ENCODE measurements at places on chromosomes 11 and 22.
A peak's percentile ranks its signal among the peaks of the same experiment; 100 is the strongest.

- no peak for DNase-seq
These were observed 281.0 kb upstream of the CTSC start for GRCh38 chr11:88618327-88619070.

DNA sequence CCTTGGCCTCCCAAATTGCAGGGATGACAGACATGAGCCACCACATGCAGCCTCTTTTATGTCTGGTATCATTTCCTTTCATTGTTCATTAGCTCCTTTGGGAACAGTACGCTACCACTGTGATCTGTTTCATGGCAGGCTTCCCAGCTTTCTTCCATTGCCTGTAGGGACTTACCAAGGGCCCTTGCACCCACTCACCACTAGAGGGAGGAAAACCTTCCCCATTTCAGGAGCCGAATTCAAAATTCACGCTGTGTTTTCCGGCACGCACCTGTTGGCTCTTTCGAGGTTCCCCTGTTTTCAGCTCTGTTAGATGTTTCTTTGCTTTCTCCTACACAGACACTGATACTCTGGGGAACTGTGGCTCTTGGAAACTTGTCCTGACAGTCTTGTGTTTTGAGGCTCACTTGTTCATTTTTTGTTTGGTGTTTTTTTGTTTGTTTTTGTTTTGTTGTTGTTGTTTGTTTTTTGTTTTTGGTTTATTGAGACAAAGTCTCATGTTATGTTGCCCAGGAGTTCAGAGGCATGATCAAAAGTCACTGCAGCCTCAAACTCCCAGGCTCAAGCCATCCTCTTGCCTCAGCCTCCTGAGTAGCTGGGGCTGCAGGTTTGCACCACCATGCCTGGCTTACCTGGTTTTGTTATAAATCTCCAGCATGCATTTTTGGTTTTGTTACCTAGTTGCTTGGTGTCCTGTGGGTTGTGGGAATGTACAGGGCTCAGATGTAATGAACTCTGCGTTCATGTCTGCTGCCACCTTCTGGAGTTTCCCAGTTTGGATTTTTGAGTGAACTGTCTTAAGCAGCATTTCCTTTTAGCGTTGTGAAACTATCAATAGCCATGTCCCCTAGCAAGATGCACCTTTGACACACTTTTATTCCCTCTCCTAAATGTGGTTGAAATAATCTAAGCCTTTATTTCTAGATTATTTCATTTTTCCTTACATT lies 2.3 kb downstream of the KRTAP5-11 start:
- DNase-seq: peak; percentile 51

DNA sequence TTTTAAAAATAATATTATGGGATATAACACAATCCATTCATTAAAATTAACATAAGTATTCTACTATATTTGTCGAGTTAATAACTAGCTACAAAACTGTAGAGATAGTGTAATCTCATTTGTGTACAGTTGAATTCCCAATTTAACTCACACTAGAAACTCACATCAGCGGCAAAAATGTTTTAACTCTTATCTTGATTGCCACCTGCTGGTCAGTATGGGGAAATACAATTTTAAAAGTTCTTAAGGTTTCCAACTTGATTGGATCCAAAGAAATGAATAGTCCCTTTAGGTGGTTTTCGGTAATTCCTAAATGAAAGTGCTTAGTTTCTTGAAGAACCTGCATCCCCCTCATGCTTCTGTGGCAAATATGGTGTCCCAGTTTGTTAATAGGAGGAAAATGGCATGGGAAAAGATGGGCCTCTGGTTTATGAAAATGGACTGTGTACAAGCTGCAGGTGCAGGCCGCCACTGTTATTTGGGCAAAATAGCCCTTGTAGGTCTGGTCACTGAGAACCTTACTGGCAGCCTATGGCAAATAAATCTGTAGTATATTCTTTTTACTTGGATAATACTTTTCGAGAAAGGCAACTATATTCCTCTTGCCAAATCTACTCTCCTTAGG lies 33.7 kb upstream of the SLC17A6 start:
- peak; percentile 72 for DNase-seq

- no peak for DNase-seq
These were observed 555.4 kb downstream of the NTM start for GRCh38 chr11:131925829-131926228.

DNA sequence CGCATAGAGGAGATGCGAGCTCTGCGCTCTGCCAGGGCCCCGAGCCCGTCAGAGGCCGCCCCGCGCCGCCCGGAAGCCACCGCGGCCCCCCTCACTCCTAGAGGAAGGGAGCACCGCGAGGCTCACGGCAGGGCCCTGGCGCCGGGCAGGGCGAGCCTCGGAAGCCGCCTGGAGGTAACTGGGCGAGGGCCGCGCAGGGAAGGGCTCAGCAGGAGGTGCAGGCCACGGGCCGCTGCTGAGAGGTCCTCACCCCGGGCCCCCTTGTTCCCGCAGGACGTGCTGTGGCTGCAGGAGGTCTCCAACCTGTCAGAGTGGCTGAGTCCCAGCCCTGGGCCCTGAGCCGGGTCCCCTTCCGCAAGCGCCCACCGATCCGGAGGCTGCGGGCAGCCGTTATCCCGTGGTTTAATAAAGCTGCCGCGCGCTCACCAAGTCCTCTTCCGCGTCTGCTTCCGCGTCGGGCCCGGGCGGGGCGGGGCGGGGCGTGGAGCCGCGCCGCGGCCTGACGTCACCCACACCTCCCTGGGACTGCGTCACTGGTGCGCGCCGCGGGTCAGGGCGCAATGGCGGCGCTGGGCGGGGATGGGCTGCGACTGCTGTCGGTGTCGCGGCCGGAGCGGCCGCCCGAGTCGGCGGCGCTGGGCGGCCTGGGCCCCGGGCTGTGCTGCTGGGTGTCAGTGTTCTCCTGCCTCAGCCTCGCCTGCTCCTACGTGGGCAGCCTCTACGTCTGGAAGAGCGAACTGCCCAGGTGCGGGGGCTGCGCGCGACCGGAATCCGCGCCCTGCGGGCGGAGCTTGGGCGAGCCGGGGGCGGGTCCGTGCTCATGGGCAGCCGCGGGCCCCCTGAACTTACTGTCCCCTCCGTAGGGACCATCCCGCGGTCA lies at the start of gene RCE1:
Gene RCE1 (plus strand): TSS at position 546 of the 880 bp plus-strand sequence. CDS start 15 bp downstream, at position 561.
- peak; percentile 76 for DNase-seq

DNA sequence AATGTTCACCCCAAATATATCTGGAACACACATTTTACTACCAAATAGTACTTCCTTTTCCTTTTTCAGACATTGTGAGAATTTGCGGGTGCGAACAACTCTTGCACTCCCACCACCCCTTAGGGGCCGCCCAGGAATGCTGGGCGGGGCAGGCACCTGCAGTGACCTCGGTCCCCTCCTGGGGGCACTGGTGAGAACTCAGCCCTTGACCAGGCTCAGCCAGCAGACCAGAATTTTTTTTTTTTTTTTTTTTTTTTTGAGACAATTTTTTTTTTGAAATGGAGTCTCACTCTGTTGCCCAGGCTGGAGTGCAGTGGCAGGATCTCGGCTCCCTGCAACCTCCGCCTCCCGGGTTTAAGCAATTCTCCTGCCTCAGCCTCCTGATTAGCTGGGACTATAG lies 75.8 kb downstream of the ARHGAP8 start:
- no peak for DNase-seq

GRCh38 chr11:46987183-46987582 lies 50.6 kb downstream of the CSTPP1 start:
- DNase-seq: no peak

DNA sequence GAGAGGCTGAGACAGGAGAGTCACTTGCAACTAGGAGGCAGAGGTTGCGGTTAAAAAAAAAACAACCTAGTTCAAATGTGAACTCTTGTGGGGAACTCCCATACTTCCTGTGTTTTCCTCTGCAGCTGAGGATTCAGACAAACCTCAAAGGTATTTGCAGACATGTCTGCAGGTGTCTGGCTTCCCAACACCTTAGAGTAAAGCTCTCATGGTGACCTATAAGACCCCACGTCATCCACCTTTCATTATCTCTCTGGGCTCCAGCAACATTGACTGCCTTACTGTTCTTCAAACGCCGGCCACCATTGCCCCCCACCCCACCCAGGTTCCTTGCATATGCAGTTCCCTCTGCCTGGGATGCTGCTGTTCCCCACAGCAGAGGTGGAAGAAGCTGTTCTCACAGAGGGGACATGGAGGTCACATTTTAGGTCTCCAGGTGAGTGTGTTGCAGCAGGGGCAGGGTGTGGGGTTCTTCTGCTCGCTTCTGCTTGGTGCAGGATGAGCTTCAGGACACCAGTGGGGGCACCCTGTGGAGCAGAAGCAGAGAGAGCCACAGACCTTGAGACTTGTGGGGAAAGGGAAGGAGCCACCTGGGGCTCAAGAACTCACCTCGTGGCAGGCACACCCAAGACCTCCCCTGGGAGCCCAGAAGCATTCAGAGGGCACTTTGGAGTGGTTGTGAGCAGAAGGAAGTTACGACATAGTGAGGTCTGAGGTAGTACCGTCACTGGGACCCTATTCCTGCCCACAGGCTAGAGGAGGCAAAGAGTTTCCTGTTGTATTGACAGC lies 203.2 kb downstream of the CSNK2A3 start:
- DNase-seq: no peak

GRCh38 chr22:35977136-35977535 lies 51.5 kb downstream of the RBFOX2 start:
- DNase-seq: no peak

- DNase-seq: no peak
These were observed 39.3 kb downstream of the CEP295 start for GRCh38 chr11:93700830-93701229.

GRCh38 chr11:86046116-86046515 lies 22.8 kb downstream of the PICALM start:
- DNase-seq: no peak

DNA sequence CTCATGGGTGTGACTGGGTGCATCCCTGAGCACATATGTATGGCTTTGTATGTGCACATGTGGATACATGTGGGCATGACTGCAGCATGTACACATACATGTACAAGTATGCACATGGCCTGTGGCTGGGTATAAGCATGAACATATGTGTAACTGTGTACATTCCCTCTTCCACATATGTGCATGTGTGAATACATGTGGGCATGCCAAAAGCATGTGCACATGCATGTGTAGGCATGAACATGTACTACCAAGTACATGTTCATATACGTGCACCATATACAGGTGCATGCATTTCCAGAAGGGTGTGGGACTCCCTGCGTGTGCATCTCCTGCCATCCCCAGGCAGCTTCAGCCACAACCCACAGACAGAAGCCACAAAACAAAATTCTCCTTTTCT lies 208.2 kb downstream of the MN1 start:
- DNase-seq: no peak

- no peak for DNase-seq
These were observed 48.4 kb downstream of the ISX start for GRCh38 chr22:35114131-35114980.

GRCh38 chr11:120811731-120812130 lies 212.2 kb upstream of the TBCEL start:
- no peak for DNase-seq

- no peak for DNase-seq
These were observed 57.5 kb upstream of the RBFOX2 start for GRCh38 chr22:36086170-36086490.

DNA sequence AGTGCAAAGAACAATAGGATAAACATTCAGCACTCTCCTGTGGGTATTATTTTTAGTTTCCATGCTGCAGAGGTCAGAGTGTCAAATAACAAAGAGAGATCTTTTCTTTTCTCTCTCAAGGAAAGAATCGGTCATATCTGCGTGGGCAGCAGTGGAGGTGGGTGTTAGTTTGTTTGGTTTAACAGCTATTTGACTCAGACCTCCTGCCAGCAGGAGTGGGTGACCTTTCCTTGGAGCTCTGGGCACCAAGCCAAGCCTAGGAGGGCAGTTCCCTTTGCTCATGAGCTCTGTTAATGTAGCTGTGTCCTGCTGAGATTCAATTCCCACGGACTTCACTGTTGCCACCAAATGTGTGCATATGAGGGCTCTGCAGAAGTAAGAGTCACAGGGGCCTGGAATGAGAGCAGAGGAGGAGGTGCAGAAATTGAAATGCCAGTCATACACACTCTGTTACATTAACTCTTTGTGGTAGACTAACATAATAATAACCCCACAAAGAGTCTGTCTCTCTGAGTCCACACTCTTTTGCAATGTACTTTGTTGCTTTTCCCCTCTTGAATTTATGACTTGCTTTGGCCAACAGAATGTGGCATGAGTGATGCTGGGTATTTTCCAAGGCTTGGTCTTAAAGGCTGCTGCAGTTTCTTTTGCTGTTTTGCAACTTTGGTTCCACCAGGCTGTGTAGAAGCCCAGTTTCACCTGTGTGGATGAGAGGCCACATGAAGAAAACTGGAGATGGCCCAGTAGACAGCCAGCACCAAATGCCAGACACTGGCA lies 76.0 kb upstream of the GRK3 start:
- DNase-seq: peak; percentile 42

DNA sequence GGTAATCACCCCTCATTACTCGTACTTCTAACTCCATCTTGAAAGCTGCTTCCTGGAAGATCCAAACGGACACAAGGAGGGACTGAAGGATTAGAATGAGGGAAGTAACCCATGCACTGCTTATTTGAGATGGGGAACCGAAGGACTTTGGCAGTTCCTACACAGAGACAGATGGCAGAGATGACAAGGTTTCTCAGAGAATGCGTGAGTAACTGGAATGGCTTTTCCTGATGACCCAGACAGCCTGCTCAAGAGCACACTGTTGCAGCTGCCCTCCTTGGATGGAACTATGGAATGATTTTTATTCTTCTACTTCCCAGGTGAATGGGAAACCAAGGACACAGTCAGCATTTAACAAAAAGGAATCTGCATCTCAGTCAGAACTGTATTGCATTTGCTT lies 7.3 kb downstream of the KCNJ11 start:
- no peak for DNase-seq

- no peak for DNase-seq
These were observed 385.5 kb upstream of the B3GAT1 start for GRCh38 chr11:134797411-134798089.

GRCh38 chr22:31329453-31330215 lies 16.5 kb downstream of the PATZ1 start:
- no peak for DNase-seq

DNA sequence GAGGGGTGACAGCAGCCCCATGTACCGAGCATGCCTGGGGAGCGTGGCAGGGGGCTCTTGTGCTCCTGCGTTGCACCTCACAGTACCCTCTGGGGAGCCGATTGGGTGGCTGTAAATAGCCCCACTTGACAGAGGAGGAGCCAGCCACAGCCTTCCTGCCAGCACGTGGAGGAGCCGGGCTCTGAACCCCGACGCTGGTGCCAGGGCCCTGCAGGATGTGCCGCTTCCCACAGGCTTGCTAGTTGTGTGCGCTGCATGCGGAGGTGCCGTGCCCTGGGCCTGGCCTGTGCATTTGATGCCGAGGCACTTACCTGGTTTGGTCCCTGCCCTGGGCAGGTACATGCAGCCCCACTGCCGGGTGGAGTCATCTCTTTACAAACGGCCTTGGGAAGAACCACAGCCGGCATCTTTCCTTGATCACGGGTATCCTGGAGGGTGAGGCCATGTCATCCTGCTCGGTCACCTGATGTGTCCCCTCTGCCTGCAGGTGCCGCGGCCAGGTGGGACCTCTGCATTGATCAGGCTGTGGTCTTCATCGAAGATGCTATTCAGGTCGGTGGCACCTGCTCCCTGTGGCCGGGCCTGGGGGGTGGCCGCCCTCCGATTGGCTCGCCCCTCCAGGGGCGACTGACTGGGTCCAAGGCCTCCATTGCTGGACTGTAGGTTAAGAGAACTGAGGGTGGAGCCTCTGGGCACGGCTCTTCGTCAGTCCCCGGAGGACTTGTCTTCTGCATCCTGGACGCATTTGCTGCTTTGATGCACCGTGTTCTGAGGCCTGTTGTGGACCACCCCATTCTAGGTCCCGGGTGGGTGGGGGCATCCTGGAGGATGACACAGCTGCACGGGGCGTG lies 5.0 kb downstream of the TPCN2 start:
- DNase-seq: no peak

GRCh38 chr11:78350646-78351165 lies 66.9 kb downstream of the GAB2 start:
- no peak for DNase-seq

Data from NCI-H446 treated with DMSO at 0.1 percent for 48 hours (cell line).